IMR-90 (cell line): ENCODE measurements at places on chromosomes 11 and 22. TPM values are rescaled to one million over a fixed set of nuclear protein-coding genes. Genes with fewer than 3 reads are reported as not detected.

GRCh38 chr11:79439886-79440570 is 802 bp downstream of the TENM4 start:
- no peak for DNase-seq

ART5 gene
- total RNA-seq, result not detected in 2 replicates

DNA sequence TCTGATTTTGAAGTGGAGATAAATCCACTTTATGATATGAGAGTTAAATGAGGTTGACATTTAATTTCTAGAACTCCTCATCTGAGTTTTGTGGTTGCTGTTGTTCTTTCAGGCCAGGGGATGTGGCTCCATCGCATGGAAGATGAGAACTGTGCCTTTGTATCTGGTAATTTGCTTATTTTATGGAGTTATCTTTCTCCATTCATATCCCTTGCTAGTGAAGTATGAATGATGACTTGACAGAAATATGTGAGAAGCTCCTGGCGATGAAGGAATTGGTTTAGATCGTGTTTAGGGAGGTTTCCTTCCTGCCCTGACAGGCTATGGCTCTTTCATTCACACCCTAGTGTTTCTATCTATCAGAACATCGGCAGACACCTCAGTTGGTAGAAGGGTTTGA is 393.7 kb downstream of the ETS1 start:
- no peak for DNase-seq

GRCh38 chr11:108122166-108122628 is 830 bp downstream of the ACAT1 start:
- no peak for DNase-seq

DNA sequence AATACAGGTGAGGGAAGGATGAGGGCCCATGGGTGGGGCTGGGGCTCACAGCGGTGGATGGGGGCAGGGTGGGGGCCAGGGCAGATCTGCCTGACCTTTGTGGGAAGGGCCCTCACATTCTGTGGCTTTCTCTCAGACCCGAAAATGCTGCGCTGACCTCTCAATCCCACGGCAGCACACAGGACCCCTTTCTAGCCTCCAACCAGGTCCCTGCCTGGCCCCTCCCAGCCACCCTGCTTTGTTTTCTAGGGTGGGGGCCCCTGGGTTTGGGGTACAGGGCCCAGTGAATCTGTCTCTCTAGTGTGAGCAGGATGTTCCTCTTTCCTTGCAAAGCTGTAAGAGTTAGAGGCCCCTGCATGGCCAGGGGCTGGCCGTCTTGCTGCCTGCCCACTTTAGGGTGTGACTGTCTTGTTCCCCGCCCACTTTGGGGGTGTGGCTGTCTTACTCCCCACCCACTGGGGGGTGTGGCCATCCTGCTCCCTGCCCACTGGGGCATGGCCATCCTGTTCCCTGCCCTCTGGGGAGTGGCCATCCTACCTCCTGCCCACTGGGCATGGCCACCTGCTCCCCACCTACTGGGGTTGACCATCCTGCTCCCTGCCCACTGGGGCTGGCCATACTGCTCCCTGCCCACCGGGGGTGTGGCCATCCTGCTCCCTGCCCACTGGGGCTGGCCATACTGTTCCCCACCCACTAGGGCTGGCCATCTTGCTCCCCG is 11.5 kb downstream of the PARVG start:
- DNase-seq, result no peak

- no peak for DNase-seq
Observed at GRCh38 chr22:48944751-48945620, 882.7 kb downstream of the BRD1 start.
